Nephron progenitor cell (in vitro differentiated cells): ENCODE measurements at places on chromosomes 11 and 22.

DNA sequence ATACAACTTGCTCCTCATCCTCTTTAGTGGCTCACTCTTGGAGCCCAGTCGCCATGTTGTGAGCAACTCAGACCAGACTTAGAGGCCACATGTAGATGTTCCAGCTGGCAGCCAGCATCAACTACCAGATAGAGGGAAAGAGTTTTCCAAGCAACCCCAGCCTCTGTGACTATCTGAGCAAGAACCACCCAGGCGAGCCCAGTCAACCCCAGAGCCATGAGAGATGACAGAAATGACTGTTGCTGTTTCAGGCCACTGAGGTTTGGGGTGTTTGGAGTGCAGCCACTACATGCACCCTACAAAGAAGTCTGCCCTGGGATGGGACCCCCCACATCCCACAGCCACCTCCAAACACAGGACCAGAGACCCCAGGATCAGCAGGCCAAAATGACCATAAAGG, 24.8 kb upstream of the CLDN5 start:
- DNase-seq: no peak

DNA sequence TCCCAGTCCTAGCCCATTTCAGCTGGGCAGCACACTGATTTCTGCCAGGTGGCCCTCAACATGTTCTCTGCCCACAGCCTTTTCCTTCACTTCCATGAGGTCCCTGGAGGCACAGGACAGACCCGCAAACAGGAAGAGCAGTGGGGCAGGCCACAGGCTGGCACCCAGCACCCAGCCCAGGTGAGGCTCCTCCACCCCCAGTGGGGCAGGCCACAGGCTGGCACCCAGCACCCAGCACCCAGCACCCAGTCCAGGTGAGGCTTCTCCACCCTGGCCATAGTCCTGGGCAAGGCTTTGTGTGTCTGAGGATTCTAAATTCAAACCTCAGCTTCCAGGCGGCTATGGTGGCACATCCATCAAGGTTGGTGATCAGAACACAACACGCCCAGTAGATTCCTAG, 1413.0 kb downstream of the BRD1 start:
- no peak for DNase-seq

DNA sequence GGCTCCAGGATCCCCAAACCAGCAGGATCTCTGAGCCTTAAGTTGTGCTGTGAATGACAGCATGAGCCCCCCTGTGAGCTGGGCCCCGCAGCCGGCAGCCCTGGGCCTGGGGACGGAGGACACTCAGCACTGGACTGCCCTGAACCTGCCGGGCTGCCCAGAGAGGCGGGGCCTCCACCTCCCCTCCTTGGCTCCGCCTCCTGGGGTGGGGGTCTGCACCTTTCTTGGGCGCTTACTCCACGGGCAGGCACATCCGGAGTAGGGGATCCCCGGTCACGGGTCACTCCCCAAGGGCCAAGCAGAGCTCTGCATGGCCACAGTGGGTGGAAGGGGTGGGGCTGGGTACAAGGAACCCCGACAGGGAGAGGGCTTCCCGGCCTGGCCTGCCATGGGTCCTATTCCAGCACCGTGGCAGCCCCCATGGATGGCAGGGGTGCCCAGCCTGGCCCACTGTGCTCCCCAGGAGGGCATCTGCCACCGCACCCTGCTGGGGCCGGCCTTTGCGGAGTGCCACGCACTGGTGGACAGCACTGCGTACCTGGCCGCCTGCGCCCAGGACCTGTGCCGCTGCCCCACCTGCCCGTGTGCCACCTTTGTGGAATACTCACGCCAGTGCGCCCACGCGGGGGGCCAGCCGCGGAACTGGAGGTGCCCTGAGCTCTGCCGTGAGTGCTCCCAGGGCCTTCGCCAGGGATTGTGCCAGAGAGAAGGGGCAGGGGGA, 5.4 kb downstream of the MUC5B start:
- DNase-seq: peak; percentile 24

- DNase-seq: no peak
Measured at GRCh38 chr11:119019996-119020395, 1.4 kb downstream of the TRAPPC4 start.

DNA sequence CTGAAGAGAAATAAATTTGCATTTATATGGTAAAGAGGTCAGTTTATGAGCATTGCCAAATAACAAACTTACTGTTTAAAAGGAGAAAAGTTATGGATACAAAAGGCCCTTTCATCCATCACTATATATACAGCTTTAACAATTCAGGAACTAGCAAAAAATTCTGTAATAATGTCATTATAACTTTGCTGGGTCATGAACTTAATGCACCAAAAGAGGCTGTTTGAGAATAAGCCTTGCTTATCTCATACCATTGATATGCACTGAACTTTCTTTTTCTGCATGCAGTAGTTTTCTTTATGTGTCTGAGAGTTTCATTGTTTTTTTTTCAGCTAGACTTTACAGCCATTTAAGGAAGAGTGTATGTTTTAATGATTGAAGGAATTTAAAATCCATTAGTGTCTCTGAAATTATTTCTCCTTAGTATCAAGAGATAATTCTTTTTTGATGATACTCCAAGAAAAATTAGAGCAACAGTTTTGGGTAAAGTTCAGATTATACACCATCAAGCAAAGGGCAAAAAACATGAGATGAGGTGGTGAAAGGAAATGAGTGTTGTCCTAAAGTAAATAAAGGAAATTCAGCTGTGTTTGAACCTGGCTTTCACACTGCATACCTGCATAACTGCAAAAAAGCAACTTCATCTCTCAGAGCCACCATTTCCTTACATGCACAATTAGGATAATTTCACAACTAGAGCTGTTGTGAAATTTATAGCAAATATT, 188.2 kb upstream of the ANO3 start:
- DNase-seq: no peak

DNA sequence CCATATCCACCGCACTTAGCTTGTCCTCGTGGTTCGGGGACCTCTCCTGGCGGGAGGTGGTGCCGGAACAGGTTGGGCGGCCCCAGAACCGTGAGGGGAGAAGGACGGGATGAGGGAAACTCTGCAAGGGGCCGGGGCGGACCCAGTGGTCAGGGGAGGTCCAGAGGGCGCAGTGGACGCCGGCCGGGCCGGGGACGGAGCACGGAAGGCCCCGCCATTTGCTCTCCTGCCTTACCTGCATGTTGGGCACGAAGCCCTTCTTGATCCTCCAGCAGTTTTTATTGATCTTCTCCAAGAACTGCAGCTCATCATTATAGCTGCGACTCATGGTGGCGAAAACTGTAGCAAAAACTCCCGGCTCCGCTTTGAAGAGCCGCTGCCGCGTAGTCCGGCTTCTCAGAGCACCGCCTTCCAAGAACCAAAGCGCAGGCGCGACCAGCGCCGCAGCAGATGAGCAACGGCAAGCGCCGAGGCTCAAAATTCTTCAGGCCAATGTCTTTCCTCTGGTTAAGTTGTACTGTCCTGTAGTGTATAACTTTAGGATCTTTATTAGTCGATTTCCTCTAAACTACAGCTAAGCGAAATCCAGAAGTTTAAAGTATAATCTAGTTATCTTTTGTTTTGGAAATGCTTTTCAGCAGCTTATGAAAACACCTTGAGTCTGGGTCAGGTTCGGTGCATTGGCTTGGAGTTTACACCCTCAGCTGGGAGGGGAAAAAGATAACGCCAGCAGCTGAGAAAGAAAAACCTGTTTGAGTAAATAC, at the start of gene RTCB:
RTCB (minus strand) TSS at position 419 of the 764 bp plus-strand sequence; CDS start at position 328, 91 bp downstream.
- DNase-seq: peak; percentile 92

DNA sequence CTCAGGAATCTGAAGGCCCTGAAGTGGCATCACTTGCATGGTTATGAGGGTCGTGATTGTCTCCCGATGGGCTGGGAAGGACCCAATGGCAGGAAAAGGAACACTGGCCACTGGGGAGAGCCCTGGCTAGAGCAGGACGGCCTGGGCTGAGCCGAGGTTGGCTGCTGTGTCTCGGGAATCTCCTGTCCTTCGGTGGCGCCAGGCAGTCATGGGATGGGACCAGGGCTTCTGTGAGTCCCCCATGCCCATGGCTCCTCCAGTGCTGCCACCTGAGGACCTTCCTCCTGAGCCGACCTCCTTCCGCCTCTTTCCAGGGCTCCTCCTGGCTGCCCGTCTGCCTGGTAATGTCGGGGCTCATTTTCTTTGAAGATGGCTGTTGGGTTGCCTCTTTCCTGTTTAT, 1394.0 kb downstream of the BRD1 start:
- DNase-seq: no peak

- no peak for DNase-seq
Measured at GRCh38 chr11:35583126-35583525, 35.1 kb upstream of the FJX1 start.

DNA sequence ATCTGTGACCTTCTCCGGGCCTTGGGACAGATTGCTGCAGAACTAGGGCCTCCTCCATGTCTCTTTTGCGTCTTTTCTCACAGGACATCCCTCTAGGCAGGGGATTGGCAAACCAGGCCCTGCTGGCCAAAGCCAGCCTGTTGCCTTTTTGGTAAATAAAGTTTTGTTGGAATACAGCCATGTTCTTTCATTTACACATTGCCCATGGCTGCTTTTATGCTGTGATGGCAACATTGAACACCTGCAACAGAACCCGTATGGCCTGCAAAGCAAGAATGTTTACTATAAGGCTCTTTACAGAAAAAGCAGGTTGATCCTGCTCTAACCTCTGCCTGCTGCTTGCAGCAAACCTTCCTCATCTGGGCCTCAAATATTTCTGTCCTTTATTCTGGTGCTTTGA, 56.8 kb upstream of the B3GAT1 start:
- no peak for DNase-seq

GRCh38 chr11:96221244-96222070, 121.5 kb downstream of the MAML2 start:
- no peak for DNase-seq

- no peak for DNase-seq
Measured at GRCh38 chr11:21615955-21616371, 576.9 kb upstream of the ANO5 start.

DNA sequence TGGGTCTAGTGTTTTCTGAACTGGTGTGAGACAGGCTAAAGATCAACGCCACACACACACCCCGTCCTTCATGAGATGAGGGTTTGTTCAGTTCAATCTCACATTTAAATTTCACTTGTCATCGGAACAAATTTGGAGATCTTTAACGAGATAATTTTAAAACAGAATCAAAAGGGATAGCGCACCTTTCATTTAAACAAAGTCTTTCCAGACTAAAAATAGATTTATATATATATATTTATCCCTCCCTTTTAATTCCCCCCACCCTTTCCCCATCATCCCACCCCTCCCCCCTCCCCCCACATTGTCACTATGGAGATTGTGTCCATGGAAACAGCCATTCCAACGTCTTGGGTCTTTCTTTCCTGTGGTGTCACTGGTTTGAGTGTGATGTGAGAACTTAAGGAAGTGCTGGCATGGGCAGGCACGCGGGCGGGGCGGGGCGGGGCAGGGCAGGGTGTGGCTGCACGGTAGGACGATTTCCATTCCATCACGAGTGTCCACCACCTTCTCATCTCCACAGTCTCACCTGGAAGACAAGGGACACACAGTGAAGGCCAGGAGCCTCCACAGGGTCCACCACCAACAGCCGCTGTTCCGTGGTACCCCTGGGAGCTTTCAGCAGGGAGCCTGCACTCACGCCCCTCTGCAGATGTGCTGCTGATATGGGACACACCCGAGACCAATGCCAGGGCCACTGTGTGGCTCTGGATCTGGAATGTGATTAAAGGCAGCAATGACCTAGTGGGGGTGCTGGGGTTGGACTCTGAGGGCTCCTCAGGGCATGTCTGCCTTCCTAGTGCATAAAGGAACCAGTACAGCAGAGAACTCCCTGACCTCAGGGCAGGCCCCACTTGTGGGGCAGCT, 30.5 kb upstream of the CYP2D6 start:
- no peak for DNase-seq

- no peak for DNase-seq
Measured at GRCh38 chr11:11312738-11313137, 40.3 kb downstream of the CSNK2A3 start.

- no peak for DNase-seq
Measured at GRCh38 chr11:18697576-18697975, 1.0 kb upstream of the TMEM86A start.

DNA sequence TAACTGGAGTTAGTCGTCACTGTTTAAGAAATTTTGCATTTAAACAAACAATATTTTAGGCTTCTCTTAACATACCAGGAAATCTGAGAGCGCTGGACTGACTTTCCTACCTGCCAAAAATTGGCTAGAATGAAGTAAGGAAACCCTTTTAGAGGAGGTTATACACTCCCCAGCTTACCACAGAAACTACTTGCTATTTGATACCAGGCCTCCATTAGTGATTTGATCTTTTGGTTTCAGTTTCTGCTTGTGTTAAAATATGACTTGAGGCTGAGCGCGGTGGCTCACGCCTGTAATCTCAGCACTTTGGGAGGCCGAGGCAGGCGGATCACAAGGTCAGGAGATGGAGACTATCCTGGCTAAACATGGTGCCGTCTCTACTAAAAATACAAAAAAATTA, 419.9 kb downstream of the LRRC4C start:
- no peak for DNase-seq

GRCh38 chr11:77141034-77141433, 13.0 kb downstream of the MYO7A start:
- DNase-seq: no peak

- peak; percentile 15 for DNase-seq
Measured at GRCh38 chr22:24807284-24807950, 1.4 kb downstream of the SGSM1 start.

GRCh38 chr11:131561501-131561900, 191.1 kb downstream of the NTM start:
- DNase-seq: no peak

- no peak for DNase-seq
Measured at GRCh38 chr22:25765016-25765367, 23.0 kb downstream of the MYO18B start.

- DNase-seq: no peak
Measured at GRCh38 chr11:125224391-125225021, 60.0 kb downstream of the PKNOX2 start.

DNA sequence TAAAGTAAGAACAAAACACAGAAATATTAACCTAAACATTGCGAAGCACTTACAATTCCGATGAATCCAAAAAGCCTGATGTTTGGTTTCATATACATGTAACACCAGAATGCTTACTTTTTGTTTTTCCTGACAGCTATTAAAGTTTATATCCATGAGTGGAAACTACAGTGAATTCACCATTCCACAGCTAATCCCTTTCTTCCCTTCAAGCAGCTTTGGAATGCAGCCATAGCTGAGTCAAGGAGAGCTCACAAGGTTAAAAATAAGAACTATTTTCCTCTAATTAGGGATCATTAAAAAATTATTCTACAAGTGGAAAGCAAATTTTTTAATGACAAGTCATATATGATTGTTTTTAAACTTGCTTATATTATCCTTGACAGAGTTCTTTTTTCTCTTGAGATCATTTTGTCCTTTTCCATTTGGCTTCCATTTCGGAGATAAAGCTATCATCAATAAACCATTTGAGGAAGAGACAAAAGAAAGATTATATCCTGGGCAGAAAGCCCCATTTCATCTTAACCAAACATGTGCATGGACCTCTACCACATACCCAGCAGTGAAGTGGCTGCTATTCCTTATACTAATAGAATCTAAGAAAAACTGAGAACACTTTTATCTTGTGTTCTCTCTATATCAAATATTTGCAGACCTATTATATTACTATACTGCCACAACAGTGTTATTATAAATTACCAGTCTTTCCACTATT, 19.7 kb upstream of the FIBIN start:
- DNase-seq: no peak

DNA sequence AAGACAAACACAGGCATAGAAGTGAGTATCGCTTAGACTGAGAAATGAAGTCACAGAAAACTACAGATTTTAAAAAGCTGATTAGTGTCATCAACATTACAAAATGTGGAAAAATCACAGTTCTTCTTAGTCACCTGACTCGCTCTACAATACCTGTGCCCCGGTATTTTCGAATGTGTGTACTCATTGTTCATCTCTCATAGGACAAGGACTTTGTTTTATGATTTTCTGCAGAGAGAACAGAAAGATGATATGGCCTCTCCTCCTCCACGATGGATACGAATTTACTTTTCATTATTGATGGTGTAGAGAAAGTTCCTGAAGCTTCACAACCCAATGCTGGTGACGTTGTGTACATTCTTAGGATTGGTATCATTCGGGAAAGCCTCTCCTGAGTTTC, 29.4 kb upstream of the GAL start:
- no peak for DNase-seq
